Esophagus muscularis mucosa (tissue), 4 donors: ENCODE measurements at places on chromosomes 7 and 10.
A peak's percentile ranks its signal among the peaks of the same experiment; 100 is the strongest.

DNA sequence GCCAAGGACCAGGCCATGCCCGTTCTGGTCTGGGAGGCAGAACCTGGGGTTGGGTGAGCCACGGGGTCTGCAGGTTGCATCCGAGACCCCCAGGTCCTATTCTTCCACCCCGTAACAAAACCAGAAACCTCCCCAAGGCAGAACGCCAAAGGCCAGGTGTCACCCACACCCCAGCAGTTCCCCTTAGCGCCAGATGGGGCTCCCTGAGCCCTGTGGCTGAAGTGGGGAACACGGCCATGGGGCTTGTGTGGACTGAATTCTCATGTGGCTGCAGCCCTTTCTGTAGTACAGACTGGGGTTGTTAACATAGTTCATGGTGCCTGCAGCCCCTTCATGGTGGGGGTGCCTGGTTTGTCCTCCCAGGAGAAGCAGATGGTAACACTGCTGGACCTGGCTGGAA, 10.2 kb downstream of the BRI3 start:
- DNase-seq: no peak

GRCh38 chr10:21379143-21379542, 146.3 kb downstream of the SKIDA1 start:
- no peak for DNase-seq

GRCh38 chr10:49750546-49750945, 11.6 kb downstream of the OGDHL start:
- DNase-seq: peak; percentile 87

GRCh38 chr10:89206402-89207180, 526 bp downstream of the CH25H start:
- peak; percentile 92 for DNase-seq

DNA sequence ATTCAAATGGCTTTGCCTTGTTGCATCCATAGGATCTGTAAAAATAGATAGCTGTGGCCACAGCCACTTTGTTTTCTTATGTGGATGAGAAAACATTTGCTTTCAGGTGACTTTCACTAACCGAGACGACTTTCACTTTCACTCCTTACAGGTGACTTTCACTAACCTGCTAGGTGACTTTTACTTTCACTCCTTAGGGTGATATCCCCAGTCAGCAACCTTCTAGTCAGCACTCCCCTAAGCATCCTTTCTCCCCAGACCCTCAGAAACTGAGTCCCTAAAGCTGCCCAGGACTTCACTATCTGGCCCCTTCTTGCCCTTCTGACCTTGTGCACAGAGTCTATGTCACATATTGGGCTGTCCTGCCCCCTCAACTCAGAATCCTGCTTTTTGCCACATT, 177.5 kb downstream of the RELN start:
- no peak for DNase-seq

- DNase-seq: no peak
These were observed 17.8 kb downstream of the LRRTM3 start for GRCh38 chr10:66943590-66943989.

- peak; percentile 86 for DNase-seq
These were observed 32.5 kb downstream of the ANXA8 start for GRCh38 chr10:47451273-47451997.

DNA sequence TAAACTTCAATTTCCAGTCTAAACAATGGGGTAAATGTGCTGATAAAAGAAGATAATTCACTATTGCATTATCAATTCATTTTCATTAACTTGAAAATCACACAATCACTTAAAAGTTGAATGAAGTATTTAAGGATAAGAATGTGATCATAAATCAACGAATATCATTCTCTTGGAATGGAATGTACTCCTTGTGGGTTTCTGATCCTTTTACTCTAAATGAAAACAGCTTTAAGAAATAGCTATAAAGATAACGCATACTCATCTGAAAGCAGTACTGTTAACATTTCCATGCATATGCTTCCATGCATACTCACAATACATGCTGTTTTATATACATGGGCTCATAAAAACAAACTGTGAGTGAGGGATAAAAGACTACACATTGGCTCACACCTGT, 108.8 kb downstream of the ATE1 start:
- DNase-seq: no peak

GRCh38 chr10:137031-137430, 1.8 kb downstream of the ZMYND11 start:
- no peak for DNase-seq

- DNase-seq: no peak
These were observed 6.7 kb downstream of the DDC start for GRCh38 chr7:50558294-50559053.

- no peak for DNase-seq
These were observed 254.3 kb downstream of the GALNT17 start for GRCh38 chr7:71386152-71386785.

- DNase-seq: no peak
These were observed 128.5 kb upstream of the COL1A2 start for GRCh38 chr7:94266238-94266644.

DNA sequence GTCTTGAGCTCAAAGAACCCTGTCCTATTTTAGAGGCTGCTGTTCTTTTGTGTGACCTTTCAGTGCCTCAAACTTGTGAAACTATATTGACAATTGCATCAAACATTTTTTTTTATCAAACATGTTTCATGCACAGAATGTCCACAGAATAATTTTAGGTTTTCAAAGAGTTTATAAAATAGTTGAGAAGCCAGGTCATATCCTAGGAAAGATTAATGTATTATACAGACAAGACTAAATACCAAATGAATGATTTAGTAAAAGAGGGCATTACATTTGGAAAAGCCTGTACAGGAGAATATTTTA, 67.0 kb downstream of the CDK6 start:
- DNase-seq: no peak

- DNase-seq: no peak
These were observed 128.0 kb downstream of the ARL4A start for GRCh38 chr7:12815426-12815825.

- no peak for DNase-seq
These were observed 736 bp upstream of the ITIH5 start for GRCh38 chr10:7667262-7668141.

DNA sequence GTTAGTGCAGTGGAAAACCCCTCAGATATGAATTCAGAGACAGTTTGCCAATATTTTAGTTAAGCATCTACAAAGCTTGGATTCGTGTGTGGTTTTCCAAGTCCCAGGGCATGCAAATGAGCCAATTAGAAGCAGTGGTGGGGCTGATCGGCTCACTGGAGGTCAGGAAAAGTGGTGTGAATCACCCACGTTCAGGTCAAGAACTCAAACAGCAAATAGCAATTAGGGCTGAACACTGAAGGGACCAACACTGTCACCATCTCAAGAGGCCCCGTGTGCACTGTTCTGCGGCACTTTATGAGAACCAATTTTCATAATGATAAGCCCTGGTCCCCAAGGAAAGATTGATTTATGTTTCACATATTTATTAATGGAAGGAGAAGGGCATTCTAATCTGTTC, 68.9 kb downstream of the ADARB2 start:
- DNase-seq: no peak

GRCh38 chr10:77176232-77176631, 461.4 kb downstream of the KCNMA1 start:
- no peak for DNase-seq

- peak; percentile 29 for DNase-seq
These were observed 24.5 kb downstream of the FRMD4A start for GRCh38 chr10:14306190-14306589.

- no peak for DNase-seq
These were observed 177.3 kb upstream of the PPP2R2D start for GRCh38 chr10:131723297-131724168.

- no peak for DNase-seq
These were observed 60.3 kb downstream of the RAB18 start for GRCh38 chr10:27564398-27564797.

DNA sequence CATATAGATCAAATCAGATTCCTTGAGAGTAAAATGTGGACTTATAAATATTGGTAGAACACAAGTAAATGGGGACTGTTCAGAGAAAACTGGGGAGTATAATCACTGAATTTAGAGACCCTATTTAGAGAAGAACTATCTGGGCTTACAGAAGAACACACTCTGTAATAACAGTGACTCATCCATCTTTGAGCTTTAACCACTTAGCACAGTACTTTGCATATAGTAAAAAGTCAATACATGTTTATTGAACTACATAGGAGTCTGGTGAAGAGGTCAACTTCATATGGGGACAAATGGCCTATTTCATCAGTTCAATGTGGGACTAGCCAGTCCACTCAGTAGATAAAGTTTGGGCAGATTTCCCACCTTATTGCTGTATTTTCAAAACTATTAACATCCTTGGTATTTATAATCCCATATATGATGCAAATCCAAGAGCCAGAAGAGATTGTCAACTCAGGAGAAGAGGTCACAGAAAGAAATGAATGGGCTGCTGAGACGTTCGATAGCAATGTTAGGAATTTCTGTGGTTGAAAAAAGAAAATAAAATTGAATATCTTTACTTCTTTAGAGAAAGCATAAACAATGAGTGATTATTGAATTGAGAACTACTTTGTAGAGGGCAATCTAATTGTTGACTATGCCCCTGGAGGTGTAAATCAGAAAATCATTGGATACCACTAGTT, 119.3 kb upstream of the CACNA2D1 start:
- DNase-seq: no peak

DNA sequence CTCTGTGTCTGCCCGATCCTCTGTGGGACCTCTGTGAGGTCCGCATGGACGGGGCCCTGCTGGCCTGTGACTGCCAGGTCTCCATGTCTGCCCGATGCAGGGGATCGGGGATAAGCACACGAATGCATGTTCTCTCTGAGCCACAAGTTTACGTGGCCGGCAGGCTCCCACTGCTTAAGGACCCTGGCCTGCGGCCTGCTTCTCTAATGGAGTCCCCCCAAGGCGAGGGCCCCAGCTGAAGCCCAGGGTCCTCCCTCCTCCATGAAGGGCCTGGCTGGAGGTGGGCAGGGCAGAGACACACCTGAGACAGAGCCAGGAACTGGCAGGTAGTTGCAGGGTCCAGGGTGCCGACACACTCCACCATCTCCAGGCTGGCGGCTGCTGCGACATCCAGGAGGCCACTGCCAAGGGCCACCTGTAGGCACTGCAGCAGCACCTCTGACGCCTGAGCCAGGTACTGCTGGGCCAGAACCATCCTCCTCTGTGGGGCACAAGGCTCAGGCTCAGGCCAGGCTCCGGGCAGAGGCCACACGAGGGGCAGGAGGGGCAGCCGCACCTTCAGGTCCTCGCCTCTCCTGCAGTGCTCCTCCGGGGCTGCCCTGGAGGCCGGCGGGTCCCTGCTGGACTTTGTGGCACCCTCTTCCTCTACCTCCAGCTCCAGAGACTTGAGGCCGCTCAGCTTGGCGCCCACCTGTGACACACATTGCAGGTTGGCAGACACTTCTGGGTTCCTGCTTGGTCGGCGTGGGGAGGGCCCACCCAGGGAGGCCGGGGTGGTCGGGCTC, 60.9 kb upstream of the NKX6-2 start:
- no peak for DNase-seq

- DNase-seq: no peak
These were observed 556.9 kb downstream of the DNAJB9 start for GRCh38 chr7:109126404-109127050.

DNA sequence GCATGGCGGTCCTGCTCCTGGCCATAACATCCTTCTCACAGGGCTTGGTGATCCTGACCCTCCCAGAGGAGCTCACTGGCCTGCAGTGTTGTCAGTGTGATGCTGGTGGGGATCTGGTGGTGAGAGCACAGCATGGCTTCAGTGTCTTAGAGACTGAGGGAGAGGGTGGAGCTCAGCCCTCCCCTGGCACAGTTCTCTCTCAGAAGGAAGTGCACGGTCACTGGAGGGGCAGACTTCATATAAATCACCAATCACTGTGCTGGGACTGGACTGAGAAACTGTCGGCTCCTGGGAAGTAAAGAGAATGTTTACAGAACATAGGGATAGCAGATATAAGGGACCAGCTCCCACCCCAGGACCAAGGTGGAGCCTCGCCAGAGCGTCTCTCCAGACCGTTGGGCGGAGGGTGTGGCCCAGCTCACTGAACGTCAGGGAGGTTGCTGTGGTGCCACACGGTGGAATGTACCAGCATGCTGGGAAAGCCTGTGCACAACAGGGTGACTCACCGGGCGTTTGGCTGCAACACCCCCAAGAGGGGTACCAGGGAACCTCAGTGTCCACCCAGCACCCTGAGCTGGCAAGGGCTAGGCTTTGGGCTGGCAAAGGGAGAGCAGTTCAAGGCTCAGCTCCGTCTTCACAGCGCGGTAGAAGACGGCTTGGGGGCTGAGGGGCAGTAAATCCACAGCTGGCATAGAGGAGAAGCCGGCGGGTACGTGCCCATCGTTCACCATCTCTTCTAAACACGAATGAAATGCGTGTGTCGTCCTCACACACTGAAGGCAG, 8.8 kb upstream of the GET4 start:
- DNase-seq: no peak

DNA sequence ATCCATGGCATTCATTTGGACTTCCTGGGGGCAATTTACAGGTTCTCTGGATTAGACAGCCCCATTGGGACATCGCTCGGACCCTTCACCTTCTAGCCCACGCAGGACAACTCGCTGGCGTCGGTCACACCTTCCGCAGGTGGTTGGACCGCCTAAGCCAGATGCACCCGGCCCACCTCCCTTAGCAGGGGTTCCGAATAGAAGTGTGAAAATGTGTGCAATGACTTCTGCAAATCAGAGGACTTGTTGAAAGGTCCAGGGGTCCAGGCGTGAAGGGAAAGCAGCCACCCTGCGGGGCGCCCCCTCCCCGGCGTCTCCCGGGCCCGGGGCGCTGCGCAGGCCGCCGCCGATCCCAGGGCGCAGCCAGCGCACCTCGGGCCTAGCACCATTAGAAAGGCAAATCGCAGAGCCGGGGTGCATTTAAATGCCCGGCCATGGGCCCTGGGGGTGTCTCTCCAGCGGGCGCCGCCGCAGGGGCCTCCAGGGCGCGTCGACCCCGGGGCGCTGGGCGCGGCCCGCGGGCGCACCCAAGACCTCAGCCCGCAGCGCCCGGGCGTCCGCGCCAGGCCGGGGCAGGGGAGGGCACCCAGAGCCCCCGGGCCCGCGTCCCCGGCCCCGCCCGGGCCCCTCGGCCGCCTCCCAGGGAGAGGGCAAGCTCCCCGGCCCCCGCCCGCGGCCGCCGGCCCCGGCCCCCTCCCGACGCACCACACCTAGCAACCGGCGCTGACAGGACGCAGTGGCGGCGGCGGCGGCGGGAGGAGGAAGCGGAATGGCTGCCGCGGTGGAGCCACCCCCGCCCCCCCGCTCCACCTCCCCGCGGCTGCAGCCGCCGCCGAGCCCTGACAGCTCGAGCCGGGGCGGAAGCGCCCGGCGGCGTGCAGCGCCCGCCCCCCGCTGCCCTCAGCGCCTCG, 1.2 kb downstream of the JAZF1 start:
- DNase-seq: no peak

DNA sequence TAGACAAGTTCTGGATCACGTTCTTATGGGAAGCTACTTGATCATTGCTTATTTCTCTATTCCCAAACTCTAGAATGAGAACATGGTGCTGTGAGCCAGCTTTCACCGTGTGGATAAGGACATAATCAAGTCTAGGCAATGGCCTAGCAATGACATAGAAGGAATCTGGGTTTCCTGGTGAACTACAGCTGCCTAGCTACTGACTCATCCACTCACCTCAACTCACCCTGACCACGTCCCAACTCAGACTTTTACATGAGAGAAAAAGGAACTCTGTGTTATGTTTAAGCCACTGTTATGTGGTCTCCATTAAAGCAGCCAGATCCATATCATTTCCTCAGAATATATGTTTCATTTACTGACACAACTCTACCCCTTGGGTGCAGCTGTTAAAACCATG, 18.8 kb upstream of the MET start:
- no peak for DNase-seq
